ENCODE measurements at places on chromosomes 11 and 22. TPM values are rescaled to one million over a fixed set of nuclear protein-coding genes. Genes with fewer than 3 reads are reported as not detected.
A peak's percentile ranks its signal among the peaks of the same experiment; 100 is the strongest.

- no peak for DNase-seq
These were observed 276.1 kb downstream of the SBF2 start for GRCh38 chr11:10017911-10018310.

- no peak for DNase-seq
These were observed 83.5 kb downstream of the BDNF start for GRCh38 chr11:27616711-27617110.

DNA sequence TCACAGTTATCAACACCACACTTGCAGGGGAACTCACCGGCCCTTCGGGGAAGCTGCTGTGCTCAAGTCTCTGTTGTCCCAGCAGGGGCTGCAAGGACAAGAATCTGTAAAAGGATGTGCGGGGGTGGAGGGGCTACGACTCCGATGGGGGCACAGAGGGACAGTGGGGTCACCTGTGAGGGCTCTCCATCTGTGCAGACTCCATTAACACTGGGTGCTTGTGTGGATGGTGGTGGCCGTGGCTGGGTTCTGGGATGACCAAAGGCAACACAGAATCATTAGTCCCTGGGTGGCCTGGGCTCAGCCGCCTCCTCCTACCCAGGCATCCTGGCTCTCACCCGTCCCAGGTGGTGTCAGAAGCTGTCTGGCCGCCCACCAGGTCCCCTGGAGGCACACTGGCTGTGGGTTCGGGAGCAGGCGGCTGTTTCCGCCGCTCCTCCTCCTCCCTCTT is 10.2 kb upstream of the RBM4B start:
- no peak for DNase-seq

DNA sequence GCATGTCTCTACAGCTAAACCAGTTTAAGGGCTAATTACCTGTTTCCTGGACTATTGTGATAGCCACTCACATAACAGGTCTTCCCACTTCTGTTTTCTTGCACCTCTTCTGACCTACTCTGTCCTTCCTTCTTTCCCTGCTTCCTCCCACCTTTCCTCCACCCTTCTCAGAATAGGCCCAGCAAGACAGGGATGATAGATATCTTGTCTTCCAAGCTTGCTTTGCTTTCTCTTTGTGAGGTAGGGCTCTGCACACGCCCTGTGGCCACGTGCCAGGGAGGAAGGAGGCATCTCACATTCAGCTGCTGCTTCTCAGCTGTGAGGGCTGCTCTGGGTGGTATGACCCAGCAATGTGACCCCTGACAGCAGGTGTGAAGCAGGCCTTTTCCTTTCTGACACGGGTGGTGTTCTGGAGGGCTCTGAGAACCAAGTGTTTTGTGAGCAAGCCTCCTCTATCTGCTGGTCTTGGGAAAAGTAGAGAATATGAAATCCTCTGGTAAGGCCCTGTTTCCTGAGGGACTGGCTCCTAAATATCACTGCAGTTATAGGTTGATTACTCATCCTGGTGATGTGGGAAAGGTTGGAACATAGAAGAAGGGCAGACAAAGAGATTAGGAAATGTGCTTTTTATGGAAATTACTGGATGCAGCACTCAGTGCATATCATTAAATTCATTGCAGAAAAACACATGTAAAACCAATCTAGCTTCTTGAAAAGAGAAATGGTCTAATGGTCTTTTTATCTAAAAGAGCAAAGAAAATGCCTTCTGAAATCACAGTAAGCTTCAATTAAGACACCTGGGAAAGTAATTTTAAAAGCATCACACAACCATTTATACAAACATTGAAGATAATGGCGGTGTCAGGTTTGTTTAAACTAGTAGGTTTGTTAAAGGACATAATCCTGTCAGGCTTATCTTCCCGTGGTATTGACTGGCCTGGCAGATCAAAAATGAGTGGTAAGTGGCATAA is 8.5 kb downstream of the AMOTL1 start:
- peak; percentile 74 for DNase-seq

- DNase-seq = peak; percentile 86
These were observed 4.2 kb upstream of the LIF start for GRCh38 chr22:30250661-30251267.

GRCh38 chr11:128747728-128748148 is 53.9 kb downstream of the FLI1 start:
- DNase-seq = no peak

DNA sequence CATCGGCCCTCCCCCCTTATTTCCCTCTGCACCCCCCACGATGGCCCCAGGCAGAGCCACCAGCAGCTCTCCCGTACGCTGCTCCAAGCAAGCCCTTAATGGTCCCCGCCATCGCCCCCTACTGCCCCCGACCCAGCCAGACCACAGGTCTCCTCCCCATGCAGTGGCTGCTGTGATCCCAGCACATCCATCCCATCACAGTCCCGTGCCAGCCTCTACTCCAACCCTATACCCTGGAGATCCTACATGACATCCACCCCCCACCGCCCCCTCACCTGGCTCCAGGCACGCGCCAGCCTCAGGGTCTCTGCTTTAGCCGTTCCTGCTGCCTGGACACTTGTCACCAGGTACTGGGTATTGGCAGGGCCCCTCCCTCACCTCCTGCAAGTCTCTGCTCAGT is 85.8 kb upstream of the RTL6 start:
- no peak for DNase-seq

DNA sequence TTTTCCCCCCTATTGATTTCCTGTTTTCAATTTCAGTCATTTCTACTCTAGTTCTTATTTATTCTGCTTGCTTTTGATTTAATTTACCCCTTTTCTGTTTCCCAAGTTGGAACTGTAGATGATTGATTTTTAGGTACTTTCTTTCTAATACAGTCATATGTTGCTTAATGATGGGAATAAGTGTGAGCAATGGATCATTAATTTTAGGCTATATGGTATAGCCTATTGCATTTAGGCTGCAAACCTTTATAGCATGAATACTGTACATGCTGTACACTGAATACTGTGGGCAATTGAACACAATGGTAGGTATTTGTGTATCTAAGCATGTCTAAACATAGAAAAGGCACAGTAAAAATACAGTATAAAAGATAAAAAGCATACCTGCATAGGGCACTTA is 44.9 kb downstream of the DDX10 start:
- DNase-seq = no peak

DNA sequence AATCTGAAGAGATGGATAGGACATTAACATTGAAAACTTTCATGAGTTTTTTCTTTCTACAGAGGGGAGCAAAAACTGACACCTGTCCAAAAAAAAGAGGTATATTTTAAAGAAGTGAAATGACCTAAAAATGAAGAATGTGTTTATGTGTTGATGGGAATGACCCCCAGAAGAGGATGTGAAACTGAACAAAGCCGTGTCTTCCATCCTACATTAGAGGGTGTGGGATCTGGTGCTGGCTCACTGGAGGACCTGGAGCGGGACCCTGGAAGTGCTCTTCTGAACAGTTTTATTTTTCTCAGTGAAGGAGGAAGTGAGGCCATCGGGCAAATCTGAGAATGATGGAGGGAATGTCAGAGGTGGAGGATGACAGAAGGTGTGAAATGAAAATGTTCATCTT is 470.1 kb downstream of the NTM start:
- DNase-seq = no peak

The CHRM4 gene
- total RNA-seq = 0.18 TPM

The ISX gene
- total RNA-seq = not detected

The MS4A15 gene
- not detected for total RNA-seq

The MFNG gene
- total RNA-seq = not detected

The RIC8A gene
- 129 TPM for total RNA-seq

The MRGPRX3 gene
- total RNA-seq = not detected

Data from IMR-90 (cell line).